ENCODE measurements at places on chromosomes 16 and 17.

GRCh38 chr17:45946841-45947256 is 52.2 kb upstream of the STH start:
- DNase-seq: no peak

DNA sequence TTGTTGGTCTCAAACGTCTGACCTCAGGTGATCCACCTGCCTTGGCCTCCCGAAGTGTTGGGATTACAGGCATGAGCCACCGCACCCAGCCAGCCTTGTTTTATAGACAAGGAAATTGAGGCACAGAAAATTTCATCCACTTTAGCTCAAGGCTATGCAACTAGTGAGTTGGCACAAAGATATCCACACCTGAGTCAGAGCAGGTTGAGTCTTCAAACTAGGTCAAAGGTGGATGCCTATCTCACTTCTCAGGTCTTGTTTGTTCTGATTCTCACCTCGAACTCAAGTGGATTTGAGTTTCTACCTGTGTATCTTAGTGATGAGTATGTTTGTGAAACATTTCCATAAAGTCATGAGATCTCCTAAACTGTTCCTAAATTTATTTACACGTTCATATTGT is 35.6 kb upstream of the GAS7 start:
- no peak for DNase-seq

GRCh38 chr17:36048066-36048465 is 16.0 kb upstream of the CCL18 start:
- no peak for DNase-seq

GRCh38 chr16:80940069-80940856 is 66.4 kb downstream of the CMC2 start:
- DNase-seq: no peak

DNA sequence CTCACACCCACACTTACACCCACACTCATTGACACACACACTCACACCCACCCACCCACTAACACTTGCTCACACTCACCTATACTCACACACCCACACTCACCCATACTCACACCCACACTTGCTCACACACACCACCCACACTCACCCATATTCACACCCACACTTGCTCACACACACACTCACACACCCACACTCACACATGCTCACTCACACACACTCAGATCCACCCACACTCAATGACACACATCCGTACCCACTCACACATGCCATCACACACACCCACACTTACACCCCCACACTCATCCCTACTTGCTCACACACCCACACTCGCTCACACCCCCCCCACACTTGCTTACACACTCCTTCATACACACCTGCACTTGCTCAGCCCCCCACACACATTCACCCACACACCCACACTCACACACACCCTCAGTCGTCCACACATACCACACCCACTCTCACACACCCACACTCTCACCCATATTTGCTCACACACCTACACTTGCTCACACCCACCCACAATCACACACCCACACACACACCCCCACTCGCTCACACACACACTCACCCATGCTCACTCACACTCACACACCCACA is 321.1 kb upstream of the N4BP1 start:
- DNase-seq: no peak

DNA sequence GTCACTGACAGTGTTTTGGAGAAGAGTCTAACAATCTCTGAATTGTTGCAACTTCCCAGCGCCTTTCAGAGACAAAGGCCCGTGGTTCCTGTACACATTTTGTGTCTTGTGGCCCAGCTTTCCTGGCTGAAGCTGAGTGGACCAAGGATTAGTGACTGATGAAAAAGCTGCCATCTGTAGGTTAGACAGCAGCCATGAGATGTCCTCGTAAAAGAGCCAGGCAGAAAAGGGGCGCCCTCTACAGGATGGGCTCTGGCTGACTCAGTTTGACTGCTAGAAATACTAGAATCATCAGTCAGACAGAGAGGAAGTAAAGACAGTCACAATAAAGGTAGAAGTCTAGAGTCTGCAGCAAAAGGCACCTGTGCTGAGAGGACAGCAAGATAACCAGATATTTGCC is 26.5 kb upstream of the NF1 start:
- DNase-seq: peak; percentile 65

GRCh38 chr16:75065149-75065505 is 51.5 kb downstream of the LDHD start:
- DNase-seq: peak; percentile 23

DNA sequence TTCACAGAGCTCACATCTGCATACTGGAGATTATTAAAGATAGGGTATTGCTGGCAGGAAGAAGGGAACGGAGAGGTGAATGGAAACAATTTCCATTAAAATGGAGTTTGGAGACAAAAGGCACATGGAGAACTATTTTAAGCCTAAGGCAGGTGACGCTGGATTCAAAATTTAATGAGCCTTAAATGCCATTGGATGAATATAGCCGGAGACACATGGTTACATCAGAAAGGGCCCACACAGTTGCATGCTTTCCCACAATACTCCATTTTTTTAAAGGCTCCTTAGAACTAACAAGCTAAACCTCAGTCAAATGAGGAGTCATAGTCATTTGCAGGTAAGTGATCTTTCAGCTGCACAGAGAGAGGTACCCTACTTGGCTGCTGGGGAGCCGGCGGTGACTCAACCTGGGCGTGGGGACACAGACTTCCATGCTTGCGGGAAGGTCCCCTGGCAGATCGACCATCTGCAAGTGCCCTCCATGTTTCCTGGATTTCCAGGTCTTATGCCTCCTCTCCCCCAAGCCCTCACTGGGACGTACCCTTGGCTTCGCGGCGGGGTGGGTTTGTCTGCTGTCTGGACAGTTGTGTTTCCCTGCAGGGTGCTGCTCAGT is 259.2 kb downstream of the CBLN1 start:
- DNase-seq: no peak

DNA sequence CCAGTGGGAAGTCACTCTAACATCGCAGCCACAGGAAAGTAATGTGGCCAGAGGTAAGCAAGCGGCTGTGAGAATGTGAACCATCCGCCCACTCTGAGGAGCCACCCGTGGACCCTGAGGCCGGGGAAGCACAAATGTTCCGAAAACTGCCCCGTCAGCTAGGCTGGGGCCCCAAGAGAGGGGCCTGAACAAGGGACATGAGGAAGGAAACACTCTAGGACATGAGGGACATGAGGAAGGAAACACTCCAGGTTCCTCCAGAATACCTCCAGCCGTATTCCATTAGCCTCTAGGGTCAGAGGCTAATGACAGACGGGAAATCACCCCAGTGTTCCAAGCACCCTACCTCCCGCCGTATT is 317 bp downstream of the TEFM start:
- DNase-seq: peak; percentile 23

DNA sequence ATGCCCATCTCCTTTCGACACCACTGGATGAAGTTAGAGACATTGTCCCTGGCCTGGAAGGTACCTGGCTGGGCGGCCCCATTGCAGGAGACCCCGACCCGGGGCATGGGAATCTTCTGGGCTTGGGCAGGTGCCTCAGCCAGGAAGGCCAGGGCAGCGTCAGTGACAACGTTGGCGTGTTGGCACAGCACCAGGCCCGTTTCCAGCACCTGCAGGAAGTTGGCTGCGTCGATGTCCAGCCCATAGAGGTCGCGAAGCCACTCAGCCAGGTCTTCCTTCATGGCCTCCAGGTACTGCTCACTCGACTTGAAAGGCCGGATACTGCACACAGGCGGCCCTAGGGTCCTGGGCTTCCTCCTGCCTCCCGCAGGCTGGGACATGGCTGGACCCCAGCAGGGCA is 568 bp downstream of the GAS2L2 start:
- no peak for DNase-seq

- DNase-seq: no peak
Measured at GRCh38 chr17:60534010-60534555, 8.0 kb upstream of the APPBP2 start.

DNA sequence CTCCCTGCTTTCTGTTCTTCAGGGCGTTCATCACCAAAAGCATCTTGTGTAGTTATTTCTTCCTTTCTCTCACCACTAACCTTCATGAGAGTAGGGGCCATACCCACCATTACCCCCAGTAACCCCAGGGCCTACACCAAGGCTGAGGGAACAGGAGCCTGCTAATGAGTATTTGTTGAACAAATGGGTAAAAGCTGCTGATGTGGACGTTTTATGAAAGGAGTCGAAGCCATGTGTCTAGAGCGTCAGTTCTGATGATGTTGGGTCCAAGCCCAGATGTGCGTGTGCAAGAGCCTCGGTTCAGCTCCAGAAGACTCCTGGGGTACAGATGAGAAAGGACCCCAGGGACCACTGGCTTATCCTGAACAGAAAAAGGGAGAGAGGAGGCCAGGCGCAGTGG is 77.1 kb upstream of the TBC1D3K start:
- no peak for DNase-seq

DNA sequence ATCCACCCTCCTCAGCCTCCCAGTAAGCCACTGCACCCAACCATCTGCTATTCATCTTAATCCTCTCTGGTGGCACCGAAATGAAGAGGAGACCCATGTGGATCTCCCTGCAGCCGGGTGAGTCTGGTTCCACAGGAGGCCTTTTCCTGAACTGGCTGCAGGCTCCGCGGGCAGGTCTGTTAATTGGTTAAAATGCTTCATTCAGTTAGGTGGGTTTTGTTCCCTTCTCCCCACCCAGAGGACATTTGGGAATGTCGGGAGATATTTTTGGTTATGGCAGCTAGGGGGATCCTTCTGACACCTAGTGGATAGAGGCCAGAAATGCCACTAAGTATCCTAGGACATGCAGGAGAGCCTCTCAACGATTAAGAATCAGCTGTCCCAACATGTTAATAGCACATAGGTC is 16.7 kb downstream of the C16orf54 start:
- no peak for DNase-seq

- peak; percentile 90 for DNase-seq
Measured at GRCh38 chr17:38559051-38559879, 46.5 kb downstream of the SRCIN1 start.

GRCh38 chr17:4004517-4005295 is 40.5 kb upstream of the ATP2A3 start:
- peak; percentile 74 for DNase-seq

- DNase-seq: no peak
Measured at GRCh38 chr16:50500171-50500874, 47.9 kb upstream of the NKD1 start.

- no peak for DNase-seq
Measured at GRCh38 chr17:82517230-82517865, 2.2 kb upstream of the FOXK2 start.

GRCh38 chr16:89330177-89330856 is 112.8 kb downstream of the ZNF778 start:
- DNase-seq: no peak

- DNase-seq: no peak
Measured at GRCh38 chr17:66449418-66449977, 147.1 kb downstream of the PRKCA start.

- DNase-seq: peak; percentile 42
Measured at GRCh38 chr16:27972500-27972899, 91.0 kb downstream of the GSG1L start.

GRCh38 chr17:9239793-9240658 is 218.7 kb downstream of the NTN1 start:
- DNase-seq: peak; percentile 68

Data from activated naive CD8-positive, alpha-beta T cell treated with anti-CD3 and anti-CD28 coated beads, Interleukin-2, amount 50 U/mL, for 24 hours (primary cell).